ENCODE measurements at places on chromosomes 12 and 14.
A peak's percentile ranks its signal among the peaks of the same experiment; 100 is the strongest.

GRCh38 chr12:71000748-71001147, 80.2 kb upstream of the PTPRR start:
- DNase-seq, result no peak

GRCh38 chr12:103012884-103013283, 55.4 kb downstream of the ASCL1 start:
- no peak for DNase-seq

GRCh38 chr14:80981156-80981555, 25.7 kb downstream of the TSHR start:
- DNase-seq, result no peak

GRCh38 chr12:68839183-68840147, 31.5 kb downstream of the MDM2 start:
- DNase-seq, result no peak

GRCh38 chr12:120453977-120454376, 7.7 kb downstream of the GATC start:
- no peak for DNase-seq

GRCh38 chr12:14239350-14239934, 126.0 kb upstream of the ATF7IP start:
- peak; percentile 49 for DNase-seq

- no peak for DNase-seq
Observed at GRCh38 chr14:101830271-101830670, 68.8 kb downstream of the PPP2R5C start.

GRCh38 chr14:98580131-98580678, 691.8 kb downstream of the BCL11B start:
- DNase-seq, result no peak

DNA sequence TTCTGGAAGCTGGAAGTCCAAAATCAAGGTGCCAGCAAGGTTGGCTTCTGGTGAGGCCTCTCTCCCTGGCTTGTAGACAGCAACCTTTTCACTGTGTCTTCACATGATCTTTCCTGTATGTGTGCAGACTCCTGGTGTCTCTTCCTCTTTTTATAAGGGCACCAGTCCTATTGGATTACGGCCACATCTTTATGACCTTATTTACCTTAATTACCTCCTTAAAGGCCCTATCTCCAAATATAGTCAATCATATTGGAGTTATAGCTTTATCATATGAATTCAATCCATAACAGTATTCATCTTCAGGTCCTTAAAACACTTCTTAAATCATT, 21.2 kb upstream of the GARIN2 start:
- DNase-seq, result no peak

DNA sequence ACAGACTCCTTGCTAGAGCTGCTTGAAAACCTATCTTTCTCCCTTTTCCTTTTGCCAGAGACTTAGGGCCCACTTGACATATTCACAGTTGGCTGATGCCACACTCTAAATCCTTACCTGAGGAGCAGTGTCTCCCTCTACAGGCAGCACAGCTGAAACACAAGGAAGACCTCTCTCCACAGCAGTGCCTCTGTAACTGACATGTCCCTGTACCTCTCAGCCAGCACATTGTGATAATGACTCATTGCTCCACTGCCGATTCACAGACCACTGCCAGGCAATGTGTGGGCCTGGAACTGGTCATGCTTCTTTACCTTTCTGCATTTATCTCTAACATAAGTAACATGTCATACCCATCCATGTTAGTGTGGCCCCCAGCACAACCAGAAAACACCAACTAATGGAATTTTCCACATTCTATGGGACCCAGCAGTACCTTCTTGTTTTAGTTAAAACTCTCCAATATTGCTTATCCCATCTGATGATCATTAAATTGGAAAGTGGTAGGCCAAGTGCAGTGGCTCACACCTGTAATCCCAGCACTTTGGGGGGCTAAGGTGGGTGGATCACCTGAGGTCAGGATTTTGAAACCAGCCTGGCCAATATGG, 56.5 kb downstream of the GTF2A1 start:
- DNase-seq, result peak; percentile 81

DNA sequence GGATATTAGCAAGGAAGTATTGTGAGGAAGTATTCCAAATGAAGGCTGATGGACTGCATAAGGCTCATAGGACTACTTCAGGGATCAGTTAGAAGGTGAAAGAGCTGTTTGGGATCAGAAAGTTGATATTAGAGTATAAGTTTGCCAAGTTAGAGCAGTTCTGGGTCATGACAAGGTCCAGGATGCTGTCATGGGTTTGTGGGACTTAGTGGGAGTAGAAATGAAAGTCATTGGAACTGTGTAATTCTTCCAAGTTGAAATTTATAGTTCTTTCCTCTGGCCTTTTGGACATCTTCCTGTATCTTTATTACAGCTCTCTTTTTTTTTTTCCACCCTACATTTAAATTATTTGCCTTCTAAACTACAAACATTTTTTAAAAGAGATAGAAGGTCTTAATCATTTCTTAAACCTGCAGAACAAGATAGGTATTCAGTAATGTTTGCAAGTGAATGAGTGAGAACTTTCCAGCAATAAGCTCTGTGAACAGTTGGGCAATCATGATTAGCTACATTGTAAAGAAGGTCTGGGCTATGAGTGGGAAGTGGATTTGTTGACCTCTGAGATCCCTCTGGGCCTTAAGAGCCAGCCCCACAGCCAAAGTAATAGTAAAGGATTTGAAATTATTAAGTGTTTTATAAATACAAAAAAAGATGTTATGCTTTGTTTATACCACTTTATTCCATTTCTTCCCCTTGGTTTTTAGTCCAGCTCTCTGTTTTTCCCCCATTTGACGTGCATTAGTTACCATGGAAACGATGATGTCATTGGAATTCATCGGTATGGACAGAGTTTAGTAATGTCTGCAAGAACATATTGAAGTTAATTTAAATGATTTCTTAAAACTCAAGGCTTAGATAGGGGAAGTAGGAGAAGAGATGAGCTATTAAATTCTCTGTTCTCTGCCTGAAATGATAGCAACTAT, 247.9 kb upstream of the ARHGAP5 start:
- DNase-seq, result no peak

DNA sequence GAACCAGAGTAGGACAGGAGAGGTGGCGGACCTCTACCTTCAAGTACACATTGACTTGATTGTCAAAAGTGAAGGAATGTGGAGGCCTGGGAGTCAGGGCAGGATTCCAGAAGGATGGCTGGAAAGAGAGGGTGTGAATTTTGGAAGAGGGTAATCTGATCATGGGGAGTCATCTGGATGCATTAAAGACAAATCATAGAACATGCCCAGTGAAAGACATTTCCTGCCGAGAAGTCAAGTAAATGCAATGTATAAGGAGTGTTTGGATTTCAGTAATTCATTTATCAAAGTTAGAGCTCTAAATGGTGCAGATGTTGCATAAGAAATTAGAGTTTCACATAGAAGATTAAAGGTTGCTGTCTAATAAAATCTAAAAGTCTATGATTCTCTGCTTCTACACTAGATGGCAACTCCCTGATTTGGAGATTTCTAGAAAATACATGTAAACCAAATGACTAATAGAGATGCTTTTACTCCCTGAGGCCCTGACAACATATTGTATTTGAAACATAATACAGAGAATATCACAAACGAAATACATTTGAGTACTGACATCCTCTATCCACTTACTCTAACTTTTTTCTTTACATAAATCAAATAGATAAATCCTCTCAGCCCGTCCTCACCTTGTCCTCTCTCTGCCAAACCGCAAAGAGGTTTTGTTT, 91.3 kb downstream of the KCNA5 start:
- DNase-seq, result no peak

DNA sequence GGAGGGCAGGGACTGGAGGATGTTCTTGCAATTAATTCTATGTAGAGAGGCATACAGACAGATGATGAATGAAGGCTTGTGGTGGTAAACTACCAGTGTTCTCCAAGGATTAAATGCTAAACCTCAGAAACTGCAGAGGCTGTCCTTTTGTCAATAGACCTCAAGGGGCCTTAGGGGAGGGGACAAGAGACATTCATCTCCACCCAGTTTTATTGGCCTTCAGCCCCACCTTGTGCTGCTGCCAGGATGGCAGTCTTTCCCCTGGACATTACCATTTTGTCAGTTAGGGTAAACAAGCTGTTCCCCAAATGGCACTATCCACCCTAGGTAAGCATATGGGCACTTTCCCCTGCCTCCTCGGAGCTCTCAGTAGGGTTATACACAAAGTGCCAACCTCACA, 4.9 kb upstream of the SMAGP start:
- no peak for DNase-seq

DNA sequence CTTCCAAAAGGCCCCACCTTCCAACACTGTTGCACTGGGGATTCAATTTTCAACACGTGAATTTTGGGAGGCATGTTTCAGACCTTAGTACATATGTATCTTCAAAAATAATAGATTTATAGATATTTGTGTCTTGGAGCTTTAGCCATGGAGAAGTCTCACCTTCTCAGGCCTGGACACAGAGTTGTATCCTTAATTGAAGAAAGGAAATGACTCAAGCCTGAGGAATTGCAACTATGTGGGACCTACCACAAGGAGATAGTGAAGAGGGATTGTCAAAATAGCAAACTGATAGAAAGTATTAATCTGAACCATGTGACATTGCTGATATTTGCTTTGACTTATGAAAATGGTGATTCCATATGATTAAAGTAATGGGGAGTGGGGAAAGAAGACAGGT, 89.8 kb downstream of the ACSS3 start:
- DNase-seq, result no peak

GRCh38 chr12:76790564-76791552, 26.9 kb downstream of the ZDHHC17 start:
- no peak for DNase-seq

GRCh38 chr12:130715150-130715997, 725 bp downstream of the RIMBP2 start:
- DNase-seq, result no peak

DNA sequence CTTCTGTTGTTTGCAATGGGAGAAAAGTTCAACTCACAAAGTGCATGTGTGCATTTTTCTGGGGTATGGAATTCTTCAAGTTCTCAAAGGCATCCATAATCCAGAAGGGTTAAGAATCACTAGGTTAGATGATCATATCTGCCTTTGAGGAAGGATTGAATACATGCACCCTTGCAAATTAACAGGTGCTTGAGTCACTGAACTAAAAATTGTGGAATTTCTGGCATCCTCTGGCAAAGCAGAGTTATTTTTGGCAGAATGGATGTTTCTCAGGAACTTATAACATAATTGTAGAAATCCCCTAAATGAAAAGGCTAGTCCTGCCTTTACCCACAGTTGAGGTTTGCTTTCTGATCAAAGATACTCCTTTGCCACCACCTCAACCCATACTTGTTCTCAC, 136.5 kb upstream of the DYRK2 start:
- no peak for DNase-seq

GRCh38 chr14:103839579-103839978, 7.8 kb downstream of the PPP1R13B start:
- no peak for DNase-seq

DNA sequence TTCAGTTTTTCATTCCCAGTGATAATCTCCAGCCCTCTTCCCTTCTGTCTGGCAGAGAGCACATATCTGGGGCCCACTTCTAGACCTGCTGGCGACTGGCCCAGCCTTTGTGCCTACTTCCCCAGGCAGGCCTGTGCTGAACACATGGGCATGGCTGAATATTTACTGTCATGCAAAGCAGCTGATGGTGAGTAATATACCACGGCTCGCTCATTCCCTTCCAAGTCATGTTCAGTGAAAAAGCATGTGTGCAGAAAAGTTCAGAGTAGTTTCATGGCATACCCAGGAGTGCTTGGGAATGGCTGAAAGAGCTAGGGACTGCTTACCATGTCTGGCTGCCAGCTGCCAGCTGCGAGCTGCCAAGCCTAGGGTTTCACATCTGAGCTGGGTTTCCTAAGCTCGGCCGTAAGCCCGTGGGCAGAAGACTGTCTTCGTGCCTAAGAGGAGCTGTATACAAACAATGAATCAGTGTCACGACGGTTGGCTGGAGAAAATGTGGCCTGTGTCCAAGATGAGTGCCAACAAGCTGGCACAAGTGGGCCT, 179.9 kb upstream of the PELI2 start:
- no peak for DNase-seq

DNA sequence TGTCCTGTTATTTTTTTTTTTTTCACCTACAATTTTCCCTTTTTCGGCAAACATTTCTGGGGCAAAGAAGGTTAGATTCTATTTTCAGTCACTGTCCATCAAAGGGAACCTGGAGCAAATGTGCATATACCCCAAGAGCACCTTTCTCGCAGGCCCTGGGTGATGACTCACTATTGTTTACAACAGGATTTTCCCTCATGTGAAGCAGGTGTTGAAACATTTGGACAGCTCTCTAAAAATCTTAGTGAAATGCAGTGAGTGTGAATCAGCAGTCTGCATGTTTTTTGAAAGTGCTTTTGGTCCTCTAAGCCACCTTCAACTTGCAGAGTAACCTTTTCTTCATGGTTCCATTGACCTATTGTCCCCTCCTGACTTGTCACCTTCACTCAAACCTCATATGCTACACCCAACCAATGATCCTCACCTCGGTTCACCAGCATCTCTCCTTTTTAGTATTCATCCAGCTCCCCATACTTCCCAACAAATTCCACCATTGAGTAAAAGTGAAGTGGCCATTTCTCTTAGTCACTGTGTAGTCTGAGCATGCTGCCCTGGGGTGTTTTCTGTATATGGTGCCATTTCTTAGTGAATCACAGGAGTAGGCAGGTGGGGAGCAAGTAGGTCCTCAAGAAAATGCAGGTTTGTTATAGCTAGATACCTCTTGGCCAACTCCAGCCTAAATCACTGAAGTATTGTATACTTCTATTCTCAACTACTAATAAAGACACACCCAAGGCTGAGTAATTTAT, 260.2 kb downstream of the BMP4 start:
- DNase-seq, result no peak

GRCh38 chr12:112815589-112816321, 24.2 kb downstream of the RPH3A start:
- no peak for DNase-seq

GRCh38 chr12:21939435-21939834, 1.8 kb downstream of the ABCC9 start:
- no peak for DNase-seq

GRCh38 chr14:77340389-77340788, 19.6 kb downstream of the GSTZ1 start:
- no peak for DNase-seq

DNA sequence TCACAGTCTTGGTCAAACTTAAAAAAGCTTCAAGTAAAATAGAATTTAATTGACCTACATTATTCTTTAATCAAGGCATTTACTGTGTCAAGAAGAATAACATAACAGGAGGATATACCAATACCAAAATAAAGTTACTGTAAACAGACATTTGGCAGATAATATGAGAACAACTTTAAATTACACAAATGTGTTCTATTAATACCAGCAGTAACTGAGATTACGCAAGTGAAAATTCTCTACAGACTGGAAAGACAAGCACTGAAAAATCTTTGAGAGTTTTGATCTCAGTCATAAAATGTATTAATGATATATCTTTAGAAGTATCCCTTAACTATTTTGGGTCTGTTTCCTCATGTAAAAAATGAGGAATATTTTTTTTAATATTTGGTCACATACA, 169.2 kb upstream of the SOX5 start:
- no peak for DNase-seq

DNA sequence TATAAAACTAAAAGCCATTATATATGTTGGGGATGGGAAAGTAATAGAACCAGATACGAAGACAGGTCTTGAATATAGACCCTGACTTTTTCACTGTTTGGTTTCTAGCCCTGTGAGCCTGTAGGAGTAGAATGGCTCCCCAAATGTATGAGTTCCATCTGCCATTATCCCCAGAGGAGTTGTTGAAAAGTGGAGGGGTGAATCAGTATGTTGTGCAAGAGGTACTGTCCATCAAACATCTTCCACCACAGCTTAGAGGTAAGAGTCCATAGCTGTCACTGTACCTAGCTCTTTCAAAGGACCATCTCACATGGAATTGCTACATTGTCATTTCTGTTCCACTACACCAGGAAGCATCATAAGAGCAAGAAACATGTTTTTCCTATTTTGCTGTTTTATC, 1.1 kb downstream of the NCAPD2 start:
- no peak for DNase-seq

GRCh38 chr12:76025601-76026575, 5.7 kb downstream of the PHLDA1 start:
- no peak for DNase-seq

Measured in T-helper 1 cell (primary cell).